ENCODE measurements at places on chromosomes 12 and 14.

DNA sequence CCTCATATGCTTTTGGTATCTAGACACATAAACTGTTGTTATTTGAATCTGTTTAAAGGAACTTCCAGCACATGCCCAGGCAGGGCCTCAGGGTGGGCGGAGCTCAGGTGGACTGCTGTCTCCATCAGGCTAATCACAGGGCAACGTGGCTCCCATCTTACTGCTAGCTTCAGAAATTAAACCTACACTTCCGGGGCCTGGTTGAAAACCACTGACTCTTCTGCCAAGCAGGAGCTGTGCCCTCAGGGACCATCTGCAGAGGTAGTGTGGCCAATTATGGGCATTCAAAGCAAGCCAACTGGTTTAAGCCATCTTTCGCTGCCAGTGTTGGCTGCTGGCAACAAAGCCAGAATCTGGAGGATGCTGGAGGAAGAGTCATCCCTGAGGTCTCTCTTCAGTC lies 97.5 kb downstream of the TMX1 start:
- DNase-seq, result no peak

- DNase-seq, result no peak
Measured at GRCh38 chr14:35878272-35879150, 52.4 kb downstream of the BRMS1L start.

GRCh38 chr14:94584591-94585280 lies 3.5 kb downstream of the SERPINA5 start:
- no peak for DNase-seq

DNA sequence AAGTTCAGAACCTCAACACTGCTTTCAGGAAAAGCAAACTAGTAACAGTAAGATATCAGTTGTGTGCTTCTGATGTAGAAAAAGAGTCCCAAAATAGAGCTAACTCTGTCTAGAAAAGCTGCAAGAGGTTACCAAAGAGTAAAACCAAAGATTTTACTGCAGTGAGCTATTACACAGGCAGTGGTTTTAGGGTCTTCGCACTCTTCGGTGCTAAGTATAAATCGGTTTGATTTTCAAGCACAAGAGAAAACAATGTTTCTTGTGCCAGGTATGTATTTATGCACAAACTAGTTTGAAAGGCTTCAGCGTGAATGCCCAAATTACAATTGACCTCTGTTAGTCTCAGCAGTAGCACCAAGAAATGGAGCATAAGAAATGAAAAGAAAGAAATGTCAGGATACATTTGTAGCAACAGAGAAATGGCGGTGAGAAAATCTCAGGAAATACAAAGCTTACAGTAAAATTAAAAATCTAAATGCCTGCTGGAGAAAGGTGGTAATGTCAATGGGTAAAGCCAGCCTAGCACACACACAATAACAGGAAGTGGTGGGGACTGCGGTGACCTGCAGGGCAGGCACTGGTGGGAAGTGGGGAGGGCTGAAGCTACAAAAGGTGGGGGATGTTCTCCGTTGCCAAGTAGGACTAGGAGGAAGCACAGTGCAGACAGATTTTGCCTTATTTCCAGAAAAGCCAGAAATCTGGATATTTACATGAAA lies 18.0 kb upstream of the DYRK2 start:
- peak; percentile 26 for DNase-seq

- DNase-seq, result peak; percentile 50
Measured at GRCh38 chr12:20588042-20588441, 107.1 kb upstream of the SLCO1C1 start.

DNA sequence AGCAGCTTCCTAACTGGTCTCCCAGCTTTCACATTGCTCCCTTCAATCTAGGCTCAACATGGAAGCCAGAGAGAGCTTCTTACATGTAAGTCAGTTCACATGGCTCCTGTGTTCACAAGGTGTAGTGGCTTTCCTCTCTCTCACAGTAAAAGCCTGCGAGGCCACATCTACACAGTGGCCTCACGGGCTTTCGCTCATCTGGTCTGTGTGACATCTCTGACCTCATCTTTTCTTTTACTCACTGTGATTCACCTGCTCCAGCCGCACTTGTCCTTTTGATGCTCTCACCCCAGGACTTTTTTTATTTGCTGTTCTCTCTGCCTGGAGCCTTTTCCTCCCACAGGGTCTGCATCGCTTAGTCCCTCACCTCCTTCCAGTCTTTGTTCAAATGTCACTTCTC lies 122.1 kb downstream of the SLC5A8 start:
- DNase-seq, result peak; percentile 23

DNA sequence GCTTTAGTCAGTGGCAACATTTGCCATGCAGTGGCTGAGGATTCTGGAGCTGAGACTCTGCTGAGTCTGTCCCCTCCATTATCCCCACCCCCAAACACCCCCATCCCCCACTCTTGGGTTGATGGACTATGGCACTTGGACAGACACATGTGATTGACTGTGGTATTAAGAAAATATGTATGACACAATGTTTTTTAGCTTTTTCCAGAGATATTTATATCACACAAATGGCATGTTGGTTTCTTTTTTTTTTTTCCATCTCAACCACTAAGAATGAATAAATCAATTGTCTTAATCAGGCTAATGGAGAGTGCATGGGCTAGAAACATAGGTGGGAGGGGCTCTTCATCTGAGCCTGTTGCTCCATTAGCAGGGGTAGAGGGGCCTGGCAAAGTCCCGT lies 30.7 kb upstream of the MAP1LC3B2 start:
- no peak for DNase-seq

DNA sequence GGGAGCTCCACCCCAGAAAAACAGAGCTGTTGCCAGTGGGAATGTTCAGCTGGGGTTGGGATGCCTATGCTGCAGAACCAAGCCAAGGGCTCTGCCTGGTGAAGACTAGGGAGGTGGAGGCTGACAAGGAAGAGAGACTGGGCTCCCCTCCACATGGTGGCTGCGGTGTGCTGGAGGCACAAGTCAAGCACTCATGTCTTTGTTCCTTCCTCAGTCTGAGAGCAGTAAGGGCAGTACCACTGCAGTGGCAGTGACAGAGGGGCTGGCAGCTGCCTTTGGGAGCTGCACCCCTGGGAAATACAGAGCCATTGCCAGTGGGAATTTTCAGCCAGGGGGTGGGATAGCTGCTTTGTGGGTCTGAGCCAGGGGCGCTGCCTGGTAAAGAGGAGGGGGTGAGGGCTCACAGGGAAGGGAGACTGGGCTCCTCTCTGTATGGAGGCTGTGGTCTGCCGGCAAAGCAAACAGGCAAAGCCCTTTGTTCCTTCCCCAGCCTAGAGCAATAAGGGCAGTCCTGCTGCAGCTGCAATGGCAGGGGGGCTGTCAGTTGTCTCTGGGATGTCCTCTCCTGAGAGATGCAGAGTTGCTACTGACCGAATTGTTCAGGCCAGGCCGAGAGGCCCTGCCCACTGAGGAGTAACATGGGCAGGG lies 255.9 kb downstream of the RAD51B start:
- DNase-seq, result peak; percentile 41

- DNase-seq, result peak; percentile 37
Measured at GRCh38 chr12:6765048-6765633, 1.0 kb upstream of the PTMS start.

- DNase-seq, result no peak
Measured at GRCh38 chr12:16168078-16168477, 109.4 kb downstream of the SLC15A5 start.

- peak; percentile 65 for DNase-seq
Measured at GRCh38 chr14:93104961-93105360, 10.8 kb downstream of the ITPK1 start.

GRCh38 chr14:97361181-97361580 lies 564.0 kb downstream of the VRK1 start:
- no peak for DNase-seq

GRCh38 chr12:119683413-119683812 lies 15.5 kb downstream of the PRKAB1 start:
- no peak for DNase-seq

GRCh38 chr12:132640936-132641335 lies 22.4 kb downstream of the P2RX2 start:
- no peak for DNase-seq

DNA sequence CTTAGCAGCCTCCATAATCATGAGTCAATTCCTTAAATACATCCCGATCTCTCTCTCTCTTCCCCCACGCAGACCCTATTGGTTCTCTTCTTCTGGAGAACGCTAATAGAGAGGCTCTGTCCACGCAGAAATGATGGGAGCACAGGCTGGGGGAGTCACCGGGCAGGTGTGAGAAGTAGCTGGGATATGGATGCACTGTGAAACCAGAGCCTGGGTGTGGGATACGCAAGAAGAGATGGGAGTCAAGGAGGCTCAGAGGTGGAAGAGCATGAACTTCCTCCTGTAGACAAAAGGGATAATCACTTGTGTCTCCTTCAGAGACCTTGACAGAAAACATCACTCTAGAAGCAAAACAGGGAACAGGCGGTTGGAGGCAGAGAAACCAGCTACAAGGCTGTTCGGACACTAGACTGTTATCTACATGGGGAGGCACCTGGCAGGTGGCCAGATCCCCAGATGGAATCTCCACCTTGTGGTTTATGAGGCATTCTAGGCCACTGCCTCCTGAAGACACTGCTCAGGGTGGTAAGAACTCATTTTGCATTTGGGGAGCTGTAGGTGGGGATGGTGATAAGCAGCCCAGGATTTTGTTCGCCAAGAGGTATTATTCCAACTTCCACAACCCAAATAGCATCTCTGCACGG lies 7.2 kb upstream of the SELPLG start:
- no peak for DNase-seq

DNA sequence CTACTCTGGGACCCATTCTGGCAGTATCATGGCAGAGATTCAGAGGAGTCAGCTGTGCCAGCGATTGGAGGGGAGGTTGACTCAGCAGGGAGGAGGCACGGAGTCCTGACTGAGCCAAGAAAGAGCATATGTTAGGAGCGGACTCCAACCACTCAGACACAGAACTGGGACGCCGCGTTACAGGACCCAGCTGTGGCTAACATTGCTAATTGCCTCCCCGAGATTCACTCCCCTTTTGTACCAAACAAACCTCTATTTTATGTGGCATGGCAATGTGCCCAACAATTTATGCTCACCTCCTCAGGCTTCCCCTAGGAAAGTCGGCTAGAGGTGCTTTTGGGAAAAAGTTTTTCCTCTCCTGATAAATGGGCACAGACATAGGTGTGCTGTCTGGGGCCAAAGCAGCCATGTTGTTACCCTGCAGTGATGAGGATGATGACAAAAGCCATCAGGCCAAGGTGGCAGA lies 15.2 kb upstream of the CLIP1 start:
- no peak for DNase-seq

Data from ELF-1 (cell line).